ENCODE measurements at places on chromosomes 5 and 9. TPM values are rescaled to one million over a fixed set of nuclear protein-coding genes. Genes with fewer than 3 reads are reported as not detected.

IFNA13 gene
- not detected for total RNA-seq

SIT1 gene
- 144 TPM for total RNA-seq

SGCD gene
- not detected for total RNA-seq

NPR3 gene
- total RNA-seq = 0.16 TPM

PCDHGA2 gene
- total RNA-seq = not detected

DMRT3 gene
- total RNA-seq = not detected

IFNA21 gene
- total RNA-seq = not detected

GPR151 gene
- total RNA-seq = not detected

PCDHB9 gene
- not detected for total RNA-seq

DNA sequence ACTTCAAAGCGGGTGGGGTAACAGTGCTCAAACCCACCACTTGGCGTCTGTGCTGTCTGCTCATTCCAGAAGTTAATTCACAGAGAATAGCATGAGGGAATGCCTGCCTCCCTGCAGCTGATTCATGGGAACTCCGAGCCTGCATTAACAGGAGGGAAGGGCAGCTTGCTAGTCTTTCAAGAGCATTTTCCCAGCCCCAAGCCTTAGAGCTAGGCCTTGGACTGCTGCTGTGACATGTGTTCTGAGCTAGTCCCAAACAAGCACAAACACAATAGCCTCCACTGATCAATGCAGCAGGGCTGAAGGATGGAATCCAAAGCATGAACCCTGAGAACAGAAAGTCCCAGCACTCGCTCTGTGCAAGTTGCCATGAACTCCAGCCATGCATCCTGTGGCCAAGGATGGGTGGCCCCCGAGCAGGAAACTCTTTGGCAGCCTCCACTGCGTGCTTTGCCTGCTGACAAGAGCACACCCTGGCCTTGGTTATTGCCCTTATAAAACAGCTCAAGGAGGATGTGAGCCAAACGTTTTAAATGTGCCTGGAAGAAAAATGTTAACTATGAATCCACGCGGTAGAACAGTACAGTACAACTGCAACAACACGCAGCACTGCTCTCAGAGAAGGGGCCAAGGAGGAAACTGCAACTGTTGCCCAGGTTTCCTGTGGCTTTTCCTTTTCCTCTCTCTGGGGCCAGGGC lies 653.1 kb upstream of the KLF4 start:
- H3K27ac ChIP-seq = no peak overlapping the region
- no peaks in the 10 kb centered on the region for H3K4me1 ChIP-seq
- no peaks in the 10 kb centered on the region for H3K36me3 ChIP-seq
- no peak for DNase-seq
- no peak overlapping the region for H3K4me3 ChIP-seq

DNA sequence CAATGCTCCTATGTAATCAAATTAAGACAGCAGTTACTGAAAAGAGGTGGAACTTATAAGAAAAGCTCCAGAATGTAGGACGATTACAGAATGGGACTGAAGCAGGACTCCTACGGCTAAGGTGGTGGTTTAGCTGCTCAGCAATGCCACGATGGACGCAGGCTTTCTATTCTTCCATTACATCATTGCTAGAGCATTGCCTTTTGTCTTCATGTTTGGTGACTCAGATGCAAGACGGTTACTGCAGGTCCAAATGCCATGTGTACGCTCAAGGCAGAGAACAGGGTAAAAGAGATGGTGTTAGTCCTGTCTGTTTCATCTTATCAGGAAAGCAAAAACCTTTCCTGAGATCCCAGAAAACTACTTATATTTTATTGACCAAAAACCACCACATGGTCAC lies 255.1 kb downstream of the ZSWIM6 start:
- no peak for DNase-seq
- H3K36me3 ChIP-seq = no peaks in the 10 kb centered on the region
- no peak overlapping the region for H3K27ac ChIP-seq
- H3K4me3 ChIP-seq = no peak overlapping the region
- no peaks in the 10 kb centered on the region for H3K4me1 ChIP-seq
- peaks cover 9% of the 10 kb centered on the region for H3K27me3 ChIP-seq

- H3K36me3 ChIP-seq = no peaks in the 10 kb centered on the region
- no peaks in the 10 kb centered on the region for H3K27me3 ChIP-seq
- no peak for DNase-seq
- H3K27ac ChIP-seq = no peak overlapping the region
- no peaks in the 10 kb centered on the region for H3K4me1 ChIP-seq
Observed at GRCh38 chr9:16191191-16191590, 638.3 kb downstream of the CCDC171 start.

- DNase-seq = no peak
- H3K4me1 ChIP-seq = no peaks in the 10 kb centered on the region
- H3K36me3 ChIP-seq = no peaks in the 10 kb centered on the region
- H3K27ac ChIP-seq = no peak overlapping the region
Observed at GRCh38 chr5:161535762-161536161, 10.8 kb downstream of the GABRB2 start.

DNA sequence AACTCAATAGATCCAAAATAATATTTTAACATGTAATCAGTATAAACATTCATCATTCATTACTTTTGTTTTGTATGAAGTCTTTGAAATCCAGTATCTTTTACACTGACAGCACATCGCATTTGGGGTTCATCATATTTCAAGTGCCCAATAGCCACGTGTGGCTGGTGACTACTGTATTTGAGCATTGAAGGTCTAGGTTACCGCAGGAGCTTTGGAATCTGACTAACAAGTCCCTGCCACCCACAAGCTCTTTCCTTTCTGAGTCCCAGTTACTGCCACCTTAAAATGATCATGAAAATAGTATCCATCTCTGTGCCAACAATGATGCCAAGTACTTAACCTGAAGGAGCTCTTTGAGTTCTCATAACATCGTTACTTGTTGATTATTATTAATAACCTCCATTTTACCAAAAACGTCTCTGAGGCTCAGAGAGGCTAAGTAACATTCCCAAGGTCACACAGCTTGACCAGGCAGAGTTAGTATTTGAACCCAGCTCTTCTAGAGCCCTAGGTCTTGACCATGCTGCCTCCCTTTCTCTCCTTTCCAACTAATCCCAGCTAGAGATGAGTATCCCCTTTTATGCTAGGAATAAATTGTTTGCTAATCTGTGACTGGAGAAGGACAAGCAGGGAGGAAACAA lies 24.2 kb downstream of the ARHGEF37 start:
- H3K27me3 ChIP-seq = peaks cover 4% of the 10 kb centered on the region
- no peak overlapping the region for H3K4me3 ChIP-seq
- no peaks in the 10 kb centered on the region for H3K36me3 ChIP-seq

DNA sequence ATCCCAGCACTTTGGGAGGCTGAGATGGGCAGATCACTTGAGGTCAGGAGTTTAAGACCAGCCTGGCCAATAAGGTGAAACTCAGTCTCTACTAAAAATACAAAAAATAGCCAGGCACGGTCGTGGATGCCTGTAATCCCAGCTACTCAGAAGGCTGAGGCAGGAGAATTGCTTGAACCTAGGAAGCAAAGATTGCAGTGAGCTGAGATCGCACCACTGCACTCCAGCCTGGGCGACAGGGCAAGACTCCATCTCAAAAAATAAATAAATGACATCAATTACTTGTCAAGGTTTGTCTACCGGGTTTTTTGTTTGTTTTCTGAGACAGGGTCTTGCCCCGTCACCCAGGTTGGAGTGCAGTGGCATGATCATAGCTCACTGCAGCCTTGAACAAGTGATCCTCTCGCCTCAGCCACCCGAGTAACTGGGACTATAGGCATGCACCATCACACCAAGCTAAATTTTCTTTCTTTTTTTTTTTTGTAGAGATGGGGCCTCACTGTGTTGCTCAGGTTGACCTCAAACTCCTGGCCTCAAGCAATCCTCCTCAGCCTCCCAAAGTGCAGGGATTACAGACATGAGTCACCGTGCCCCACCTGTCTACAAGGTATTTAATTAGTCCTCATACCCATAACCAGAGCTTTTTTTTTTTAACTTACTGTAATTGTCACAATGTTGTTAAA lies 64.9 kb downstream of the SUSD1 start:
- H3K36me3 ChIP-seq = peaks cover 20% of the 10 kb centered on the region
- no peaks in the 10 kb centered on the region for H3K27me3 ChIP-seq
- peaks cover 3% of the 10 kb centered on the region for H3K4me1 ChIP-seq
- DNase-seq = no peak
- no peak overlapping the region for H3K27ac ChIP-seq
- H3K4me3 ChIP-seq = no peak overlapping the region

DNA sequence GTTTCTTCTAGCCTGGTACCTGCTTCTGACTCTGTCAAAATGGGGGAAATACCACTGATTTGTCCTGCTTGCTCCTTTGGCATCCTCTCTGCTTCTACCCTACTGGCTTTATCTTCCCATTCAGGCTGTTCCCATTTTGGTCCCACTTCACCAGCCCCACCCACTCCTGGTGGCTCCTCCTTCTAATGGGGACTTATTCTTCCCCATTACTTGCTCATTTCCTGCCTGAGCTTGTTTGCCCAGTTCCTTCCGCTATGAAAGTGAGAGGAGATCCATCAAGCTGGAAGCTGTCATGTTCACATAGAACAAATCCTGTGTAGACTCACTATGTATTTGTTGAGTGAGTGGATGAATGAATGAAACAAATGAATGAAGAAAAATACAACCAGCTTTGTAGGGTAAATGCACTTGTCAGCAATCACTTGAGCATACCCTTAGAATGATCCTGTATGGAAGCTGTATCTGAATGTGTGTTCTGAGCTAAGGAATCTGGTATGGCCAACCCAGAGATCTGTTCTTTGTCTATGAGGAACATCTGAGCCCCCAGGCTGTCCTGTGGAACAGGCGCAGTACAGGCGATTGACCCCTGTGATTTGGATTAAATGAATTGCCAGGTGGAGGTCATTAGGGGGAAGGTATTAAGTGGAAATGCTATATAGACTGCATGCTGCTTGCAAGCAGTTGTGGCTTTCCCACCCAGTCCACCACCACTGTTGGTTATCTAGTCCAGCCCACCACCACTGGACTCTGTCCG lies 89.5 kb downstream of the APBA1 start:
- peaks cover 7% of the 10 kb centered on the region for H3K27me3 ChIP-seq
- H3K36me3 ChIP-seq = no peaks in the 10 kb centered on the region
- H3K27ac ChIP-seq = no peak overlapping the region
- H3K4me3 ChIP-seq = no peak overlapping the region
- H3K4me1 ChIP-seq = no peaks in the 10 kb centered on the region
- DNase-seq = no peak

GRCh38 chr5:160460377-160461049 lies 38.9 kb downstream of the PTTG1 start:
- H3K4me3 ChIP-seq = no peak overlapping the region
- H3K4me1 ChIP-seq = peaks cover 32% of the 10 kb centered on the region
- DNase-seq = no peak

- no peak for DNase-seq
- H3K27me3 ChIP-seq = no peaks in the 10 kb centered on the region
- H3K36me3 ChIP-seq = no peaks in the 10 kb centered on the region
Observed at GRCh38 chr5:15620501-15620900, 120.5 kb downstream of the FBXL7 start.

GRCh38 chr5:124457901-124458300 lies 288.5 kb downstream of the ZNF608 start:
- no peaks in the 10 kb centered on the region for H3K36me3 ChIP-seq
- no peak overlapping the region for H3K4me3 ChIP-seq
- no peaks in the 10 kb centered on the region for H3K27me3 ChIP-seq

- no peak overlapping the region for H3K4me3 ChIP-seq
- H3K4me1 ChIP-seq = no peaks in the 10 kb centered on the region
- H3K36me3 ChIP-seq = peaks cover 69% of the 10 kb centered on the region
- H3K27me3 ChIP-seq = no peaks in the 10 kb centered on the region
- H3K27ac ChIP-seq = peak overlapping the region; percentile 11
Observed at GRCh38 chr9:86329649-86330048, 24.6 kb downstream of the TUT7 start.

GRCh38 chr9:121770415-121771273 lies 119.2 kb downstream of the DAB2IP start:
- no peaks in the 10 kb centered on the region for H3K36me3 ChIP-seq
- no peak overlapping the region for H3K27ac ChIP-seq
- H3K27me3 ChIP-seq = peaks cover 2% of the 10 kb centered on the region
- no peak for DNase-seq
- no peak overlapping the region for H3K4me3 ChIP-seq
- no peaks in the 10 kb centered on the region for H3K4me1 ChIP-seq

- no peaks in the 10 kb centered on the region for H3K4me1 ChIP-seq
- H3K27me3 ChIP-seq = peaks cover 2% of the 10 kb centered on the region
- no peak overlapping the region for H3K27ac ChIP-seq
Observed at GRCh38 chr5:36526537-36526936, 79.9 kb upstream of the SLC1A3 start.

Measured in activated CD8-positive, alpha-beta memory T cell treated with anti-CD3 and anti-CD28 coated beads, Interleukin-2, amount 10 ng/mL, durations not matched to agents 7 days and 5 days (primary cell).